ENCODE measurements at places on chromosomes 13 and 19.
A peak's percentile ranks its signal among the peaks of the same experiment; 100 is the strongest.

- no peak for DNase-seq
Measured at GRCh38 chr13:40605573-40605972, 60.9 kb downstream of the FOXO1 start.

GRCh38 chr19:5594521-5594950, 26.8 kb upstream of the TINCR start:
- no peak for DNase-seq

DNA sequence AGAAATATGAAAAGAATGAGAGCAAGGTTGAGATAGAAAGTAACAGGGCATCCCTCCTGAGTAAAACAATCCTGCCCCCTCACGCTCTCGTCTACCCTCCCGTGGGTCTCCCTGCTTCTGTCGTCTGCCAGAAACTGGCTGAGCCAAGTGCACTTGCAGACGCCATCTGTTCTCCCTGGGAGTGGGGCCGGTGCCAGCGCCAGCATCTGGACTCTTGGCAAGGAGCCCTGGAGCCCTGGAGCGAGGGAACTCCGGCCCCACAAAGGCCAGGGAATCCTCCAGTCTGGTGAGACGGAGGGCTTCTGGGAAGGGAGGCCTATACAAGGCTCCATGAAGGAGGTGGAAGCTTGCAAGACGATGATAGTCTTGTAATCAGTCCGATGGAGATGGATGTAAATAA, 2.3 kb upstream of the TMEM91 start:
- DNase-seq, result peak; percentile 92

- no peak for DNase-seq
Measured at GRCh38 chr13:47794963-47795362, 206.1 kb downstream of the SUCLA2 start.

DNA sequence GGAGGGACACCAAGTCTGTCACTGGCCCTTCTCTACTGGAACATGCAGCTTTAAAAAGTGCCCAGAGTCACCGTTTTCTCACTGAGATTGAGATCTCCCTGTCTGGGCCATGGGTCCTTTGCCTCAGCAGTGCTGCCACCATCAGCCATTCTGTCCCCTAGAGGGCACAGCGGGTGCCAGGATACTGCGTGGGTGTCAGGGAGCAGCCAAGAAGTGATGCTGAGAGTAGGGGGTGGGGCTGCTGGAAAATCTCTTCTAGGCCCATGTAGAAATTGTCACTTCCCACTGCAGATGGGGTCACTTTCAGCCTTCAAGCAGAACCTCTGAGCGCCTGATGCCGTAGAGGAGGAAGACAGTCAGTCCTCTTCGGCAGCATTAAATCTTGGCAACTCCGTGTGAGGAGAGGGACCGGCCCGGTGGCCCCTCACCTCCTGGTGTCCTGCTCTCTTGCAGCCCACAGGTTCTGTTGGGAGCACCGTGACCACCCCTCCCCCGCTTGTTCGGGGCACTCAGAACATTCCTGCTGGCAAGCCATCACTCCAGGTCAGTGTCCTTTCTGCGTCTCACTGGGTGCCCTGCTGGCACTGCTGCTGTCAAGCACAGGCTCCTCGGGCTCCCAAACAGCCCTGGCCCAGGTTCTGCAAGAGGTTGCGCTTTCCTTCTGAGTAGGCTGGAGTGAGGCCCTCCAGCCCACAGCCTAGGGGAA, 21.4 kb downstream of the TSSK6 start:
- DNase-seq, result no peak
